Stimulated activated CD8-positive, alpha-beta memory T cell treated with anti-CD3 and anti-CD28 coated beads, Interleukin-7, amount 100 ng/mL, for 4 hours (primary cell): ENCODE measurements at places on chromosomes 3 and 15.

DNA sequence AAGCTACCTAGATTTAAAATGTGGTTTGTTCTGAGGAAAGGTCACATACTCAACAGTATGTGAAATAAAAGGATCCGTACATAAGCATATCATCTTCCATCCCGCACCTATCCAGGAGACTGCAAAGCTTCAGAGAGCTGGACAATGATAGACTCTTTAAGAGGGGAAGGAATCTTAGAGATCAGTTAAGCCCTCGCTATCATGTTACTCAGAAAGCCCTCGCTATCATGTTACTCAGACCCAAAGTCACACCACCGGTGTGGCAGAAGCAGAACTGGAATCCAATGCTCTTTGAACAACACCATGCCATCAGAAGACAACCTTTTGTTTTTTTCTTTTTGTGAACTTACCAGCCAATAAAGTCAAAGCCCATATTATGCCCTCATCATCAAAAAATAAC, 5.8 kb downstream of the ANO10 start:
- no peak for DNase-seq

- DNase-seq = no peak
Observed at GRCh38 chr15:33587773-33588172, 277.0 kb downstream of the RYR3 start.

DNA sequence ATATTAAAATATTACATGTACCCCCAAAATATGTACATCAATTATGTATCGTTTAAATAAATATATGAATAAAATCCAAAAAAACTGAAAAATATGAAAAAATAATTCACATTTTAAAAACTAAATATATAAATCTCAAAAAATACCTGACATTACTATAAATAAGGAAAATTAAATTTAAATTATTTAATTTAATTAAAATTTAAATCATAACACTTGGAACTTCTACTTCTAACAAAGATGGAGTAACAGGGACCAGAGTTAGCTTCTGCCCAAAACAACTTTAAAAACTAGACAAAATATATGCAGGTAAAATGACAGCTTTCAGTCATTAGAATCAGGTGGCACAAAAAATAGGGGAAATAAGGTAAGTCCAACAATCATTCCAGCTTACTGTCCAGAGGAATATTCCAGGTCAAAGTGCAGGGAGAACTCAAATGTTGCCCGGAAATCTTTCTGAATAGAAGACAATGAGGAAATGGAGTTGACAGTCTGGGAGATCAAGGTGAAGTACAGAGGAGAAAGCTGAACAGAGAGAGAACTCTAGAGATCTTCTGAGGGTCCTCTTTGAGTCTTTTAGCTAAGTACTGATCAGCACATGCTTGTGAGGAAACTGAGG, 207.7 kb upstream of the ATP11B start:
- no peak for DNase-seq

DNA sequence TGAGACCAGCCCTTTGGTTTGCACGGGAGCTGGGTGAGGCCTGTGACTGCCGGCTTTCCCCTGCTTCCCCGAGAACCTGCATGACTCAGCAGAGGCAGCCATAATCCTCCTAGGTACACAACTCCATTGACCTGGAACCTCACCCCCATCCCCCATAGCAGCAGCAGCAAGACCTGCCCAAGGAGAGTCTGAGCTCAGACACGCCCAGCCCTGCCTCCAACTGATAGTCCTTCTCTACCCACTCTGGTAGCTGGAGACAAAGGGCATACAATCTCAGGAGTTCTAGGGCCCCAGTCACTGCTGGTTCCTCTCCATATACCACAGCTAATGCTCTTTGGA, 141.0 kb upstream of the ARHGEF26 start:
- DNase-seq = no peak
